T-helper 1 cell (primary cell): ENCODE measurements at places on chromosomes 12 and 14.

DNA sequence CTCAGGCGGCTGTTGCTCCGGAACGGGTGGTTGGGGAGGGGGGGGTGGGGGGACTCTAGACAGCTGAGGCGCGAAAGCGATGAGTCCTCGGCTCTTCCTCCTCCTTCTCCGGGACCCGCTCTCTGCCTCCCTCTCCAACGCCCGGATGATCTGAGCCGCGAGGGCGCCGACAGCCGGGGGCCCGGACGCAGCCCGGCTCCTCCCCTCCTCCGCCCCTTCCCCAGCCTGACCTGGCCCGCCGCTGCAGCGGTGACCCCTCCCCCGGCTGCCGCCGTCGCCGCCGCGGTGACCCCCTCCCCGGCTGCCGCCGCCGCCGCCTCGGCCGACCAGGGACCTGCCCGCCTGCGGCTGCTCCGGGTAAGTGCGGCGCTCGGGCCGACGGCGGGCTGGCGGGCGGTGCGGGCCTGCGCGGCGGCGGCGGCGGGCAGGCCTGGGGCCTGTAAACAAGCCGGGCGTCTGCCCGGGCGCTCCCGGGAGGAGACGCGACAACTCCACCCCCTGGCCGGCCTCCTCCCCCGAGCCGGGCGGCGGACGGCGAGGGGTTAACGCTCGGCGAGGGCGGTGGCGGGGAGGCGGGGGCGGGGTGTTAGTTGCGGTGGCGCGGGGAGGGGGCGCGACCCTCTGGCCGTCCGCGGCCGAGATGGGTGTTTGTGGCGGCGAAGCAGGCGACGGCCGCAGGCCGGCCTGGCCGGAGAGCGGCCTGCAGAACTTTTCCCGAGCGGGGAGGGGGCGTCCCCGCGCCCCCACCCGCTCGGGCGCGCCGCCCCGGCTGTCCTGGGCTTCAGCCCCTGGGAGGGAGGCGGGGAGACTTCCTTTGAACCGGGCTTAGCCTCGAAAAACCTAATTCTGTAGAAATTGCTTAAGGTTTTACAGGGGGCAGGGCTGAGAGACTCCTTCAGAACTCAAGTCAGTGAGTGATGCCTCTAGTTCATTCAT is 568 bp downstream of the PPM1A start:
- DNase-seq = peak; percentile 38

GRCh38 chr12:66944365-66944764 is 265.5 kb upstream of the GRIP1 start:
- no peak for DNase-seq

DNA sequence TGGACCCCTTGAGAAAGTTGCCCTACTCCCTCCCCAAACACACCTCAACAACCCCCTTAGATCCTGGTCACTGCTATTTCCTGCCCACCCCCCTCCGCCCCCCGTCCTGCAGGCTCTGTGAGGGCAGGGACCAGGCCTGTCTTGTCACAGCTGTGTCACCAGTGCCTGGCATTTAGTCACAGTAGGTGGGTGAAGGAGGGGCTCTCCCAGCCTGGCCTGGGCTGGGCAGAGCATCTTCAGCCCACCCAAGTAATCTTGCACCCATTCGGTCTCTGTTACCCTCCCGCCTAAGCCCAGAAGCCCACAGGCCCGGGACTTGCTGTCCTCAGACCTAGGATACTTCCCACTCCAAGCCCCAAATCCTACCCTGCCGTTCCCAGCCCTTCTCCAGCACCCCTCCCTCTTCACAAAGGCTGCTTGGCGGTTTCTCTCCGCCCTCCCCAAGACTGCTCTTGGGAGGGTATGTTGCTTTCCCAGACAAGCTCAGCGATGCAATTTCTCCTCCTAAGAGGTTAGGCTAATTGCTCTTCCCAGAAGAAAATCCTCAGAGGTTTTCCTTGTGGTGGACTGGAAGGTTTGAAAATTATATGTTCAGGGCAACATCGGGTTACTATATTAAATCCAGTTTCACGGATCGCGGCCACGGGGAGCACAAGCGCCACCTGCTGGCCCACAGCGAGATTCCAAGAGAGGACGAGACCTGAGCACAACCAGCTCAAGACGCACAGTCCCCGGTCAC is 50.8 kb upstream of the ZFP36L1 start:
- peak; percentile 43 for DNase-seq

GRCh38 chr12:107282628-107283027 is 189.3 kb upstream of the CRY1 start:
- no peak for DNase-seq

- DNase-seq = no peak
Observed at GRCh38 chr14:40463886-40464285, 1031.7 kb upstream of the FBXO33 start.

DNA sequence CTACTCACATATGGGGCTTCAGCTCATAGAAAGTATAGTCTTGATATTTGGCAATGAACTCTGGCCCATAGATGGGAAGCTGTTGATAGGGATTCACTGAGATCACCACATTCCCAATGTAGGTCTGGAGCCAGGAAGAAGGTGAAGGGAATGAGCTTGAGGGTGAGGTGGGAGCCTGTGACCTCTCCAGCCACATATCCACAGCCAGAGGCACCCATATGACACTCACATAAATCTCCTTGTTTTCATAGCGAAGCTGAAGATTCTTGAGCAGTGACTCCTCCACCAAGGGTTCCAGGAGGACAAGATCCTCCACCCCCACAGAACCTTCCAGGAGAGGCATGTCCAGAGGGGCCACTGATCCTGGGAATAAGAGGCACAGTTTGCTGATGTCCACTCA is 1.9 kb downstream of the MYO1A start:
- no peak for DNase-seq

DNA sequence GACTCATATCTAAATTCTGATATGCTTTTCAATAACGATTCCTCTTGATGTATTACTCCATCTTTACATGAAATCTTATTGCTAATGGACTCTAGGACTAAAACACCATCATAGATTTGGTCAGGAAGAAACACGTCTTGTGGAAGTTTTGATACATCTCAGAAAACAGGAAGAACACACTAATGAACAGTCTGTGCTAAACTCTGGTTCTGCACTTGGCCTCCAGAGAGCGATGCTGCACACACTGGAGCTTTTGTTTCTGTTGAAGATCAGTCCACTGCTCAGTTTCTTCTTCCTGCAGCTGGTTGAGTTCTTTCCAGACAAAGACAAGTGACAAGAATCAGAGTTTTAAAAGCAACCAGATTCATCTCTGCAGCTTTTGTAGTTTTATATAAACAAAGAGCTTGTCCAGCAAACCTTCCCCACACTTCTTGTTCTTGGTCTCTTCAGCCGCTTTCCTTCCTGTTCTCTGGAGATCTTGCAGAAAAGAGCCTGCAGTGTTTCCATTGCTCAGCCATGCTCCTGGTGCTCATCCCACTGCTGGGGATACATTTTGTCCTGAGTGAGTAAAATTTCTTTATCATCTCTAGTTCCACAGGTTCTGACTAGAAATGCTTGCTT is 229.1 kb upstream of the OR4E1 start:
- DNase-seq = no peak

- DNase-seq = no peak
Observed at GRCh38 chr14:55754471-55754870, 174.5 kb downstream of the KTN1 start.

DNA sequence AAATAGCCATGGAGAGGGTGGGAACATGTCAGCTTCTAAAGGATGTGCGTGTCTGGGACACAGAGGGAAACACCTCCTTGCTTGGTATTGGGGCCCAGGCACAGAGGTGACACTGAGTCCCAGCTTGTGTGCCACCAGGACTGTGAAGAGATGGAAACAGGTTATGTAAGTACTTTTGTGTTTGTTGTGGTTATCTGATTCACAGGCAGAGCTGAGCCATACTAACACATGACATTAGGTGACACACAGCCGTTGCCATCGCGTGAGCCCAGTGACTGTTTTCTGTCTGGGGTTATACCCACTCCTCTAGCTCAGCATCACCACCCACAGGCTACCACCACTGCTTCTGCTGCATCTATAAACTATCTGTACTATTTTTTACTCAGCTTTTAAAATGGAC is 12.1 kb upstream of the FLVCR2 start:
- peak; percentile 89 for DNase-seq

- DNase-seq = peak; percentile 77
Observed at GRCh38 chr12:24742378-24742777, 206.5 kb downstream of the BCAT1 start.

DNA sequence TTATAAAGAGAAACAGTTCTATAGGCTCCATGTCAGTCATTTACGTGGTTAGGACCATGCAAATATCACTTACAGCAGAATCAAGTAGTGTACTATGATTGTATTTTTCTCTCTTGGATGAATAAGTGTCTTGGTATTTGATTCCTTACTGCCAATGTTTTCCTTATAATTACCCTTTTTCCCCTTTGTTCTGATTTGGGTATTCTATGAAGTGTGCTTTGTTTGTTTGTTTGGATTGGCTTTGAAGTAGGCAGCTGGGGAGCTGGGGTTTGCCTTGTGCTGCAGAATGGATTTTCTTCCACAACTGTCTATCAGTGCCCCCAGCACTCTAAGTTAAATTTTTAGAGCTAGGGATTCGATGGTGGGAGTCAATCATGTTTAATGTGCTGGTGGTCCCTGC is 12.4 kb downstream of the TMEM120B start:
- DNase-seq = no peak

GRCh38 chr12:1662761-1663439 is 28.0 kb upstream of the ADIPOR2 start:
- DNase-seq = peak; percentile 41

GRCh38 chr14:100031506-100032281 is 33.5 kb upstream of the EVL start:
- no peak for DNase-seq

GRCh38 chr12:50488801-50489200 is 16.0 kb upstream of the DIP2B start:
- no peak for DNase-seq

- DNase-seq = no peak
Observed at GRCh38 chr12:94585626-94586025, 64.7 kb downstream of the TMCC3 start.

DNA sequence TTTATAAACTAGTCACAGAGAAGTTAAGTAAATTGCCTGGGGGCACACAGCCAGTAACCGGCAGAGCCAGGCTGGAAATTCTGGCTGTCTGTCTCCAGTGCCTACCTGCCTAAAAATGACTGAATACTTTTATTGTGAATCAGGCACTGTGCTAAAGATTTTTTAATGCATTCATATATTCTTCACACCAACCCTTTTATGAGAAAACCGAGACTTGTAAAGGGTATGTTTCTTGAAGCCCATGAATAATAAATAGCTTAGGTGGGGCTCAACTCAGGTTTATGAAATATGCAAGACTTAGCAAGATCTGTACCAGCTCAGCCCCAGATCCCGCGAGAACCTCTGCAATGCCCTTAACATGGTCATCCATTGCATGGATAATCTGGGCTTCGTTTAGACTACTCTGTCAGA is 60.8 kb downstream of the TMCC3 start:
- DNase-seq = no peak

GRCh38 chr14:35085441-35085840 is 36.3 kb downstream of the PPP2R3C start:
- DNase-seq = no peak

DNA sequence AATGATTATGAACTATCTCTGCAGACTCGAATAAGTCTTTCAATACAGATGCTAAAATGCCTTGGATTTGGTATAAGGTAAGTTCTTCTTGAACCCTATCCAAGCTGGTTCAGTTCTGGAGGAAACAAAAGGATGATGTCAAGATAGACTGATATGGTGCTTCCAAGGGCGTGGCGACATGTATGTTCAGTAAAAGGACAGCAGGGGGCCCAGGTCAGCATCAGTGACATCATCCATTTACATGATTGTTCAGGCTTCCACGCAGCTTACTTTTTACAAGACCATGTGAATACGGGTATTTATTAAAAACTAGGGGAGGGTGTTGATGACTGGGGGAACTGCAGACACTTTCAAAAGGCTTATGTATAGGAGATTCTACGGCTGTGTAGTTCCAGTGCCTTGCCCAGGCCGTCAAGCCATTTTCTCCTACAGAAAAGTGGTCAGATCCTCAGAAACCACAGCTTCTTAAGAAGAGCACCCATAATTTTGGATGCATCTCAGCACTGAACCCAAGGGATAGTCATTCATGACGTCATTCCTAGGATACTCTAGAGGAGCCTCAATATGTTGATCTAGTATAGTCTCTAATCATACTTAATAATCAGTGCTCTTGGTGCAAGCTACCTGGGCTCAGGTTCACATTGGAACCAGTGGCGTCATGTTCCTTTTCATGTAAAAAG is 527.7 kb downstream of the FUT8 start:
- no peak for DNase-seq

GRCh38 chr12:62709311-62709710 is 225.6 kb downstream of the PPM1H start:
- no peak for DNase-seq

DNA sequence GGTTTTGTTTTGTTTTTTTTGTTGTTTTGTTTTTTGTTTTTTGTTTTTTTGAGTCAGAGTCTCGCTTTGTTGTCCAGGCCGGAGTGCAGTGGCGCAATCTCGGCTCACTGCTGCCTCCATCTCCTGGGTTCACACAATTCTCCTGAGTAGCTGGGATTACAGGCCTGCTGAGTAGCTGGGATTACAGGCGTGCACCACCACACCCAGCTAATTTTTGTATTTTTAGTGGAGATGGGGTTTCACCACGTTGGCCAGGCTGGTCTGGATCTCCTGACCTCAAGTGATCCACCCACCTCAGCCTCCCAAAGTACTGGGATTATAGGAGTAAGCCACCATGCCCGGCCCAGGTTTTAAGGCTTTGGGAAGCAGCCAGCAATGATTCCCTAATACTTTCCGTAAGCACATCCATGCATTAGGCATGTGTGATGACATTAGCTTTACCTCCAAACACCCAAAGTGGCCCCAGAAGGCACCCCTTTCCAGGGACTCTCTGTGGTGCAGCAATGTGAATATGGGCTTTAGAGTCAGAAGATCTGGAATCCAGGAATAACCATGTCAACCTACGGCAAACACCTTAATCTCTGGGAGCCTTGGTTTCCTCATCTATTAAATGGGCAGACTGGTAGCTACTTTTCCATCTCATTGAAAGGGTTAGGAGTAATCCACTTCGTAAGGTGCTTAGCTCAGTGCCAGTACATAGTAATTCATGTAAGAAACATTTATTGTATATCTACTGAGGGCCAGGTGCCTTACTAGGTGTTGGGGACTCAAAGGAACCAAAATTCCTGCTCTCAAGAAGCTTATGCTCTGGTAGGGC is 152.9 kb downstream of the ZFP36L1 start:
- no peak for DNase-seq

DNA sequence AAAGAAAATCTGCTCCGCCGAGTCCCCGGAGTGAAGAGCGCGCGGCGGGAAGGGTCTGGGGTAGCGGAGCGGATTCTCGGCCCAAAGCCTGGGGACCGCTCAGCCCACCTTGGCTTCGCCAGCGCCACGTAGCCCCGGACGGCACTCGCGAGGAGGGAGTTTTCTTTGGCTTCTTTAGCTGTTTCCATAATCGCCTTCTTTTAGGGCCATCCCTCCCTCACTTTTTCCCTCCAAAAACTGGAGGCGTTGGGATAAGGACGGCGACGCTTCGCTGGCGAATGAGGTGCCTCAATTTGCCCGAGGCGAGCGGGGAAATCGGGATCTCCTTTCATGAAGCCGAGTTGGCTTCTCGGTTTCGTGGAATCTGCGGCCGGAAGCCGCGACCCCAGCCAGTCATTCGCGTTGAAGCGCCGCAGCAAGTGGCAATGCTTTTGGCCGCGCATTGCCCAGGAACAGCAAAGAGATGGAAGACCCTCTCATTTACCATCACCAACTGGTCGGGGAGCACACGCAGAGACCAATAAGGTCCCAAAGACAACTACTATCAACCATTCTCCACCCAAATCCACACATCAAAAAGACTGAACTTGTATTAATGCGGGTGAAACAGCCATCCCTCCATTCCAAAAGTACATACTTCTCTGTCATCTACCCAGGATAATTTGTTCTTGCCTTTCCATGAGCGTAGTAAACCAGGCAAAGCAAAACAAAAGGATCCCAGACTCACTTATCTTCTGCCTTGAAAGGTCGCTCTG is 8.4 kb upstream of the SIX1 start:
- no peak for DNase-seq
